ENCODE measurements at places on chromosomes 13 and 19.

DNA sequence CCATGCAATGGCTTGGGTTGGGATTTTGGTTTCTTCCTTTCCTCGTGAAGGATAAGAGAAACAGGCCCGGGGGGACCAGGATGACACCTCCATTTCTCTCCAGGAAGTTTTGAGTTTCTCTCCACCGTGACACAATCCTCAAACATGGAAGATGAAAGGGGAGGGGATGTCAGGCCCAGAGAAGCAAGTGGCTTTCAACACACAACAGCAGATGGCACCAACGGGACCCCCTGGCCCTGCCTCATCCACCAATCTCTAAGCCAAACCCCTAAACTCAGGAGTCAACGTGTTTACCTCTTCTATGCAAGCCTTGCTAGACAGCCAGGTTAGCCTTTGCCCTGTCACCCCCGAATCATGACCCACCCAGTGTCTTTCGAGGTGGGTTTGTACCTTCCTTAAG is 24.1 kb downstream of the SPC24 start:
- no peak for DNase-seq

- DNase-seq = no peak
Observed at GRCh38 chr13:64640002-64640401, 2590.1 kb downstream of the PCDH9 start.

DNA sequence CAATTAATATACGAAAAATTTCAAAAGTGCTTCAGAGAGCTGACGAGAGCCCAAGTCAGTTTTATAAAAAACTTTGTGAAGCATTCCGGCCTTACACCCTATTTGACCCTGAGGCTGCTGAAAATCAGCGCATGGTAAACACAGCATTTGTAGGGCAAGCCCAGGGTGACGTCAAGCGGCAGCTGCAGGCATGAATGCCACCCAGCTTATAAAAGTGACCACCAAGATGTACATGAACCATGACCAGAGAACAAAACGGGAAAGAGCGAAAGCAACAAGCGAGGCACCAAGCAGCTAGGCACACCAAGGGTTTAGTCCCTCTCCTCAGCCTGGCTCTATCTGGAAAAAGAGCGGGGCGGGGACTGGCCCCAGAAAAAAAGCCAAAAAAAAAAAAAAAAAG is 6.0 kb downstream of the SIGLEC11 start:
- DNase-seq = no peak

DNA sequence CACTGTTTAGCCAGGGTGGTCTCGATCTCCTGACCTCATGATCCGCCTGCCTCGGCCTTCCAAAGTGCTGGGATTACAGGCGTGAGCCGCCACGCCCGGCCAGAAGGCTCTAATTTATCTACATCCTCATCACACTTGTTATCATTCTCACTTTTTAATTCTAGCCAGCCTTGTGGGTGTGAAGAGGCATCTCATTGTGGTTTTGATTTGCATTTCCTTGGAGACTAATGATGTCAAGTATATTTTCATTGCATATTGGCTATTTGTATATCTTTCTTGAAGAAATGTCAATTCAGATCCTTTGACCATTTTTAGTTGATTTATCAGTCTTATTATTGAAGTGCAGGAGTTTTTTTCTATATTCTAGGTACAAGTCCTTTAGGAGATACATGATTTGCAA is 27.7 kb upstream of the HIF3A start:
- no peak for DNase-seq

GRCh38 chr19:3987619-3988371 is 2.5 kb upstream of the EEF2 start:
- DNase-seq = peak; percentile 85

- no peak for DNase-seq
Observed at GRCh38 chr13:78228211-78228610, 309.6 kb upstream of the EDNRB start.

- no peak for DNase-seq
Observed at GRCh38 chr19:45705710-45706415, 13.4 kb downstream of the QPCTL start.

- DNase-seq = no peak
Observed at GRCh38 chr13:53250272-53250875, 221.8 kb downstream of the OLFM4 start.

DNA sequence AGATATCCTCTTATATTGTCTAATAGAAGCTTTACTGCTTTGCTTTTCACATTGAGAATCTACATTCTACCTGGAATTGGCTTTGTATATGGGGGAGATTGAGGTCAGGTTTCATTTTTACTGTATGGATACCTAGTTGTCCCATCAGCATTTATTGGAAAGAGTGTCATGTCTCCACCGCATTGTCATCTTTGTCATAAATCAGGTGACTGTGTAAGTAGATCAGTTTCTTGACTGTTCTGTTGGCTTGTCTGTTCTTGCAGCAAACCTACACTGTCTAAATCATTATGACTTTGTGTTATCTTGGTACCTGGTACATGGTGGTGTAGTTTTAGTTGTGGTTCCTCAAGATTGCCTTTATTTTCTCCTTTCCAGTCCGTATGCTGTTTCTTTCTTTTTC is 5.8 kb downstream of the URI1 start:
- no peak for DNase-seq

DNA sequence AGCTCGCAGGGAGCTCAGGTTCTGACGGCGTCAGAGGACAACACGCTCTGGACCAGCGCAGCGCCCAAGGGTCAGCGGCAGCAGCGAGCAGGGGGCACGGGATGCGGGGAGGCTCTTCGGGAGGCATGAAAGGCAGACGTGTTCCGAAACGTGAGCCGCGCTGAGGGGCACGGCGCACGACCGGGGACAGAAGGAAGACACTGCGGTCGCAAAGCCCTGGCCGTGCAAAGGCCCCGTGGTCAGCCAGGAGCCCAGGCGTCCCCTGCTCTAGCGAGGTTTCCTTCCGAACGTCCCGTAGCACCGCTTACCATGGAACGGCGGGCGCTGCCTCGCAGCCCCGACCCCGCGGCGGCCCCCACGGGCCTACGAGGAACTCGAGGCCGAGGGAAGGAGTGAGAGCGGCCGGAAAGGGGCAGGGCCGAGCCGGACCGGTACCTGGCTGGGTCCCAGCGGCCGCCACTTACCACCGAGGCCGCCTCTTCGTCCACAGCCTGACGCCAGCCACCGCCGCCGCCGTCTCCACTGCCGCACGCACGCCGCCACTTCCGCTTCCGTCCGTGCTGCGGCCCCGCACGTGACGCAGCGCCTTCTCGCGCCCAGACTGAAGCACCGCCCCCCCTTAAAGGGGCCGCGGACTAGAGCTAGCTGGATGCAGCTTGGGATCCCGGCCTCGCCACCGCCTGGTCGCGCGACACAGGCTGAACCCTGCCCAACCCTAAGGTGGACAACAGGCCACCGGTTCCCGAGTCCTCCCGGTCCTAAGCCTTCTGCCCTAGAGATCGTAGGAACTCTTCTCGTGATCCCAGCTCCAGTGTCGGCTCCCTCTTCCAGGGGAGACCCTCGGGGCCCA is 9.4 kb downstream of the ABHD17A start:
- DNase-seq = peak; percentile 77

- DNase-seq = peak; percentile 21
Observed at GRCh38 chr19:5170329-5170745, 170.3 kb downstream of the PTPRS start.

DNA sequence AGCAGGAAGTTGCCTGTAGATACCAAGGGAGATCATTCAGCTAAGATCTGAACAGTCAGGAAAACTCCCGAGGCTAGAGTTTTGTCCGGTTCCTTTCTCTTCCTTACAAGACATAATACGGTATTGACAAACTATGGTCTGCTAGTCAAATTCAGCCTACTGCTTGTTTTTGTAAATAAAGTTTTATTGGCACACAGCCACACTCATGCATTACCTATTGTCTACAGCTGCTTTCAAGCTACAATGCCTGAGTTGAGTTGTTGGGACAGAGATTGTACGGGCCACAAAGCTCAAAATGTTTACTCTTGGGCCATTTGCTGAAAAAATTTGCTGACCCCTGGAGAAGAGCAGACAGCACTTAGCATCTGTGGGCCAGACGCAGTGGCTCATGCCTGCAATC is 2.5 kb downstream of the SLC1A6 start:
- DNase-seq = no peak

DNA sequence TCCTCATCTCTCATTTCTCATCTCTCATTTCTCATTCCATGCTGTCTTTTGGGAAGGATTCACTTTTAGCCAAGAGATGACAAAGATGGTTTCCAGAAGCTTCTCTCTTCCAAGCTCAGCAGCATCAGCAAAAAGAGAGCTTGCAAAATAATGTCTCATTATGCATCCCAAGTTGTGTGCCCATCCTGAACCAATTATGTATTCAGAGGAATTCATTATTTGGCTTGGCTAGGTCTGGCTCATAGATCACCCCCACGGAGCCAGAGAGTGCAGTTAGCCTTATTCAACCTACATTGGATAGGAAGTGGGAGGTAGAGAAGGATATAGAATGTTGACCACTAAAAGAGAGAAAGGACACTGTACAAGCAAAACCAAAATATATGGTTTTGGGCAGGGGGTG is 5.4 kb upstream of the OLFM2 start:
- no peak for DNase-seq

- DNase-seq = no peak
Observed at GRCh38 chr19:17352608-17353280, 15.4 kb downstream of the GTPBP3 start.

- DNase-seq = no peak
Observed at GRCh38 chr13:110070511-110071120, 236.3 kb downstream of the COL4A1 start.

DNA sequence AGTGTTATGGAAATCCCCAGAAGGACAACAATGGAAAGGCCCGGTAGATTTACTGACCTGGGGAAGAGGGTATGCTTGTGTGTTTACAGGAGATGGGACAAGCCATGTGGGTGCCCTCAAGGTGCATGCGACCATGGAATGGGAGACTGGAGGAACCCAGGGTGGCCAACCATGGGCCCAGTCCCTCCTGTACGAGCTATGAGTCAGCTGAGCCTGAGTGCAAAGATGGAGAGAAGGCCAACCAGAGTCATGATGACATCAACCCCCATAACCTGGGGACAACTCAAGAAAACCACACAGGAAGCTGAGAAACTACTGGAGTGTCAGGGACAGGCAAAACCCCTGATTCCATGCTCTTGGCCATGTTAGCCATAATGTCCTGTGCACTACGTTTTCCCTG is 7.8 kb downstream of the ZNF350 start:
- no peak for DNase-seq

DNA sequence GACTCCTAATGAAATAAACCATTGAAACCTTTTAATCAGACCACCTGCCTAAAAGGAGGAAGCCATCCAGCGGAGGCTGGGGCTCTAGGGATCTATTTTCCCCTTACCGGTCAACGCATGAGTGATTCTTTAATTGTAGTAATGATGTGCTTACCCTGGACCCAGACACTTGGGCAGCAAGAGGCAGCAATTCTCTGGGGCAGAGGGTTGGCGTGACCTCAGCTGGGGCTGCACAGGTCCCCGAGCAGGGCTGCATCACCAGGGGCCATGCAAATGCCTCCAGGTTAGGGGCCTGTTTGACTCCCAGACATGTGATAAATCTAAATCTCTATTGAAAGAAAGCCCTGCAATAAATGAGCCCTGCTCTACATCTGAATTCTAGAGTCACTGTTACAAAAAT is 194.2 kb upstream of the TSHZ3 start:
- DNase-seq = no peak

DNA sequence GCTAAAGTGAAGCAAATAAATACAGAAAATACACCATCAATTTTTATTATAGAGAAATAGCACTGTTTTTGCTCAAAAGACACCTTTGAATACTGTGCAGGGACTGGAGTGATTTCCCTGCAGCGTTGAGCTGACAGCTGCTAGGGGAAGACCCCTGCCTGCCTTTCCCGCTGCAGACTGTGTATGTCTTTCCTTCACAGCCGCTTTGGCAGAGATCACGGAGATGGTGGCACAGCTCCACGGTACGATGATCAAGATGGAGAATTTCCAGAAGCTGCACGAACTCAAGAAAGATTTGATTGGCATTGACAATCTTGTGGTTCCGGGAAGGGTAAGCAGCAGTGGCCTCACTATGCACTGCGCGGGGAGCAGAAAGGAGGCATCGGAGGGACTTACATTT is 141.5 kb downstream of the STK24 start:
- no peak for DNase-seq

DNA sequence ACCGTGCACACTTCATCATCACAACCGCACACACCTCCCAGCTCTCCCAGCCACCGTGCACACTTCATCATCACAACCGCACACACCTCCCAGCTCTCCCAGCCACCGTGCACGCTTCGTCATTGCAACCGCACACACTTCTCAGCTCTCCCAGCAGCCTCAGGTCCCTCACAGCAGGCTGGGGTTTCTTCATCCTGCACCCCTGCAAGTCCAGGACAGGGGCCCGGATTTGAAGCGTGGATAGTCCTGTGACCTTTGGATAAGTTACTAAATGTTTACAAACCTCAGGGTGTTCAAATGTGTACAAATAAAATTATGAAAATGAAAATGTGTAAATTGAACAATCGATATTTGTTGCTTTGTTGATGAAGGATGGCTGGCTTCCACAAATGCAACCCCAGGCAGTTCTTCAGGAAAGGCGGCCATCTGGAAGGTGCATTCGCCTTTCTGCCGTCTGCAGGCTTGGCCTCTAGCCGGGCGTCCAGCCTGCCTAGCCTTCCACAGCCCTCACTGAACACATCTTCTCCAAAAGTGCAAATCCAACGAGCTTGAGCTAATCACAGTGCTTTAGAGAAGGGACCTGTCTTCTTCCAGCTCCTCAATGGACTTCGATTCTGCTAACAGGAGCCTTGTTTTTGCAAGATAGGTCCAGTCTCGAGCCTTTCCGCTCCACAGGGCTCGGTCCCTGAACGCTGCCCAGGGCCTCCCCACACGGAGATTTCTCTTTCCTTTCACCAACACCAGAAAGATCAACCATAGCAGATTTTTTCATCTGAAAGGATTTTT is 74.2 kb downstream of the SPACA7 start:
- no peak for DNase-seq

DNA sequence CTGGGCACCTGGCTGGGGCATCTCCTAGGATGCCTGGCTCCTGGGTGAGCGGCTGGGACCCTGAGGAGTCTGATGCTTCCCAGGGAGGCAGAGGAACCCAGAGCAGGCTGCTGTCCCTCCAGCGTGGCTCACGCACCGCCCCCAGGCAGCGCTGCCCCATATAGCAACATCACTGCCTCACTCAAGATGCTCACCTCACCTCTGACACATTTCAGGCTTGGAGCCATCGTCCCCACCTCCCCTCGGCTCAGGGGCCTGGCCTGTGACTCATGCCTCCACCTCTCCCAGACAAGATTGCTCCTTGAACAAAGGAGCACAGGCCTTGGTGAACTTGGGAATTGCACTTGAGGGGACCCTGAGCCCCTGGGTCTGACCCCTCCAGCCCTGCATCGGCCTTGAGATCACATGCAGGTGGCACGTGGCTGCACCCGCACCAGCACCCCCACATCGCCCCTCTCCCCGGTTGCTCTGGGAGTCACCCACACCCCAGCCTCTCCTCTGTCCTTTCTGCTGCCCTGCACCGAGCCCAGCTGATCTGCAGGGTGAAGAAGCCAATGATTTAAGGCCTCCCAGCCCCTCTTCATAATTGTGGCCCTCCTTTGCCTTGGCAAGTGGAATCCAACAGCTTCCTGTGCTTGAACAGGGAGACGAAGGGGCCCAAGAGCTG is 11.2 kb downstream of the CEBPA start:
- no peak for DNase-seq

GRCh38 chr19:7663706-7664105 is 5.1 kb upstream of the RETN start:
- no peak for DNase-seq

GRCh38 chr13:73090823-73091187 is 32.0 kb downstream of the KLF5 start:
- DNase-seq = no peak

GRCh38 chr13:80180740-80181355 is 160.1 kb downstream of the SPRY2 start:
- no peak for DNase-seq
